ENCODE measurements at places on chromosomes 4 and X.
A peak's percentile ranks its signal among the peaks of the same experiment; 100 is the strongest.

GRCh38 chrX:77900688-77901087, 1.4 kb downstream of the COX7B start:
- no peak for DNase-seq

- peak; percentile 0 for DNase-seq
Observed at GRCh38 chr4:163895378-163896005, 401.0 kb downstream of the TMA16 start.

- DNase-seq: no peak
Observed at GRCh38 chr4:38184404-38184803, 224.2 kb downstream of the PTTG2 start.

GRCh38 chr4:139674875-139675550, 9.4 kb downstream of the MGST2 start:
- DNase-seq: no peak

DNA sequence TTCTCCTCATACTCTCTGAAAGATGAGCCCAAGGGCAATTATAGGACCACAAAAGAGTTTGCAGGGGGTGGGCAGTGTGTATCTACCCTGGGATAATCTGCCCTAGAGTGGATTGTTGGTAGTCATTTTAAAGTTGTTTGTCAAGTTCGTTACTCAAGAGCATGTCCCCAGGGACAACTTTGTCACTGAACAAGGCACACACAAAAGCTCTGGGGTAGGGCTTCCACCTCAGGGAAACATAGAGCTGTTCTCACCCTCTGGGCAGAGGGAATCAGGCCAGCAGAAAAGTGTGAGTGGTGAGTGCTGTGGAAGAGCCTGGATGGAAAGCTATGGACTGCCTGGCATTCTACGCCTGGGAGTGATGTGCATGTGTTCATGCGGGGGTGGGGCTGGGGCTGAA, 23.3 kb upstream of the LEF1 start:
- DNase-seq: no peak

DNA sequence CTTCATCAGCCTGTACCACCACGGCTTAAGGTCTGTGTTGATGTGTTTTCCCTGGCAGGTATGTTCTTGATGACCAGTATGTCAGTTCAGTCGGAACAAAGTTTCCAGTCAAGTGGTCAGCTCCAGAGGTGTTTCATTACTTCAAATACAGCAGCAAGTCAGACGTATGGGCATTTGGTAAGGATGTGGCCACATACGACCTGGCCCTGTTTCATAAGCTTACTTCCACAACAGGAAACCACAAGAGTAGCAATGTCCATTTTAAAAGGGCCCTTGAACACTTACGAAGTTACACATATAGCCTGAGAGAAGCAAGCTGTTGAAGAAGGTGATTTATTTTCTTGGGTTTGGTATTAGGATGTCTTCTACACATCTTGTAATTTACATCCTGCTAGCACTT, 46.1 kb downstream of the BMX start:
- no peak for DNase-seq

DNA sequence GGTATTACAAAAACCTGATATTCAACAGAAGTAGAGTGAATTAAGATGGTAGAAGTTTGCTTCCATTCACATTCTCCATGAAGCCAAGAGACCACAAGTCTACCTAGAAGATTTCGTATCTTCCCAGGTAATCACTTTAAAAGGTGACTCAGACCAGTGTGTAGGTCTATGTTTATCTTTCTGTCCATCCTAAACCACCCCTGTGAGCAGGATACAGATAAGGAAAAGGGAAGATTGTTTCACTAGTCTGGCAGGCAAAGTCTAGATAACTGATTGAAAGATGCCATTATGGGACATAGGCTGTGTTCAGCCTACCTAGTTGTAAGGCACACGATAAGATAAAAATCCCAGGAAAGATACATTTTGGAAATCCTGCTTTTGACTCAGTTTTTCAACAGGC, 244.3 kb upstream of the NWD2 start:
- no peak for DNase-seq

DNA sequence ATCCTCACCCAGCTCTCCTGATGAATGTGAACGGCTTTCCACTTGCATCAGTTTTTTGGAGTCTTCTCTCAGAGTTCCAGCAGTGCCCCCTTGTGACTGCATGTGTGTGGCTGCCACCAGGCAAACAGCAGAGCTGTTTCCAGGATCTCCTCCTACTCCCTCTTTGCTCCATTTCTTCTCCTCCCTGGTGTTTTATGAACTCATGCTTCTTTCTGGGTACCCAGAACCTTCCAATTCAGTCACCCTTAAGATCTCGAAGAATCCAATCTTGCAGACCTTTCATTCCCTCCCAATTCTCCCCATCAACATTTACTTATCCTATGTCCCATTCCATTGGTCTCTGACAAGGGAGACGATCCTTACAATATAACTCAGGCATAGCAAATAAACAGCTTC, 6.8 kb upstream of the TCEANC start:
- DNase-seq: peak; percentile 5

DNA sequence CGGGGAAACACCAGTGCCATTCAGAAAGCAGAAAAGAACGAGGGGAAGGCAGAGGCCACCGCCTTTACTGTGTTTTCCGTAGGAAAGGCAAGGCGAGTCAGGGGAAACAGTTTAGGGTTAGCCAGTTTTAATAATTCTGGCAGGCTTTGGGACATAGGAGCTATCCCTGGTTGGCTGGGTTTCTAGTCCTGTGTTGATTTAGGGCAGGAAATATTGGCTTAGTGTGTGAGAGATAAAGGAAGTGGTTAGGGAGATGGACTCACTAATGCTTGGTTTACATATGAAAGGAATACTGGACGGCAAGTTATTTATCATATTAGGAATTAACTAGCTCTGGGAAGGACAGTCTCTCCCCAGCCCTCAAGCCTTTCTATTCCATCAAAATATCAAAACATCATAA, 53.1 kb downstream of the SYNPO2 start:
- no peak for DNase-seq

GRCh38 chr4:99404595-99405287, 30.4 kb downstream of the ADH7 start:
- DNase-seq: no peak

DNA sequence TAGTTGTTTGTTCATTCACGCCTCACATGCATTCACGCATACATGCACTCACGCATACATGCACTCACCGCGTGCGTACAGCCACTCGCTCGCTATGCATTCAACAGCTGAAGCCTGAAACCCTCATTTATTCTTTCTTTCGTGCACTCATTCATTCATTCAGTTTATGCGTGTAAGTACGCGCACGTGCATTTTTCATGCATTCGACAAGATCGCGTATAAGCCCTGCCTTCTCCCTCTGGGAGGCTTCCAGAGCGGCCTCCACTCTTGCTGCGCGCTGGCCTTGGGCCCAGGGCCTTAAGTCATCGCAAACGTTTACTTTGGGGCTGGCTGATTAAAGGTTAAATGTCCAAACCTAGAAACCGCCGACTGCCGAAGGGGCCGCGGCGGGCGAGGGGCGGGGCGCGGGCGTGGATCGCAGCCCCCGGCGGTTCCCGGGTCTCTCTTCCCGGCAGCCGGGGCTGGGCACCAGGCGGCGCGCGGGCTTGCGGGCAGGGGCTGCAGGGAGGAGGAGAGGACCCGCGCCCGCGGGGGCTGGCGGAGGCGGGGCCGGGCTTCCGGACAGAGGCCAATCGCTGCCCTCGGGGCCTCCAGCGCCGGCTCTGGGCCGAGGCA, at the start of gene GYG2:
TSS of gene GYG2 (plus strand) at position 587 of the 615 bp plus-strand sequence. CDS start 1,259 bp downstream, outside the sequence.
- no peak for DNase-seq

DNA sequence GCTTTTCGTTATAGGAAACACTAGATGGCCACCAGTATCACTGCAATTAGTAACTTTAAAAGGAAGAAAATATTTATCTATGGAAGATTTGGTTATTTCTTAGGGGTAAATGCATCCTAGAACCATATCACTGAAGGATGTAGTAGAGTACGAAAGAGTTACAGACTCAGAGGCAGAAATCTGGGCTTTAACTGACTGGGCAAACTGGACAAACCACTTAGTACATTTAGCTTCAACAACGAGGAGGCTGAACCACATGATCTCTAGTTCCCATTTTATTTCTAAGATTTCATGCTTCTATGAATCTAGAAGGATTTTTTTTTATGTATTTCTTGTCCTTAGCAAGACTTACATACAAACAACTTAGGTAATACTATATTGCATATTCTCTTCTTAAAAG, 93.0 kb downstream of the SMARCA5 start:
- DNase-seq: no peak

DNA sequence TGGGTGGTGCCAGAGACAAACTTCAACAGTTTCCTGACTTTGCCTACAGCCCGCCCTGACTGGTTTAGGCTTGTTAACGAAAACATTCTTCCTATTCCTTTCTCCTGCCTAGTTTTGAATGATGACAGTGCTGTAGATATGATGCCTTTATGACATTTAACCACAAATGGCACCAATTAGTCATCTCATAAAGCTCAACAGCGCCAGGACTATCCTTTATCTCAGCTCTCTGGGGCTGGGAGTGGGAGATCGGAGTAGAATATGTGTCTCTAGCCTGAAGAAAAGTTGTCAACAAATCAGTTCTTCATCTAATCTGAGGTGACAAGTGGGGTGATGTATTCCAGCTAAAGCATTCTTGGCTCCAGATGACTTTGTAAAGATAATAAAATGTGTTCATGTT, 64.6 kb upstream of the SH3RF1 start:
- DNase-seq: no peak

- DNase-seq: no peak
Observed at GRCh38 chr4:1018147-1019020, 7.0 kb downstream of the FGFRL1 start.

DNA sequence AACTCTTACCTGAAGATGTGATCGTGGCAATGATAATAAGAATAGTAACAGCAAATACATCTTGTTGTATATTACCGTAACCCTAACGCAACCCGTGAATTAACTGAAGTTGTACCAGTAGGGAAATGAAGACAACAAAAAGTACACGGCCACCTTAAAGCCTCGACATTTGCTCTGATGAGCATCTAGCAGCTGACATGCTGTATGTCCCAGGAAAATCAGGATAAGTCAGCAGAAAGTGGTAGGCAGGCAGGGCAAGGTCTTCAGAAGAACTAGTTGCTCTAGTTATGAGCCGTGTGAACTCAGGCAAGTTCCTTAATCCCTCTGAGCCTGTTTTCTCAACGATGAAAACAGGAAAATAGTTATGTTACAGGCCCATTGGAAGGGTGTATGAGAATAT, 7.7 kb upstream of the ASB5 start:
- no peak for DNase-seq

- no peak for DNase-seq
Observed at GRCh38 chr4:138869631-138870030, 145.9 kb upstream of the NOCT start.

- no peak for DNase-seq
Observed at GRCh38 chr4:2015008-2015407, 6.2 kb upstream of the NELFA start.

DNA sequence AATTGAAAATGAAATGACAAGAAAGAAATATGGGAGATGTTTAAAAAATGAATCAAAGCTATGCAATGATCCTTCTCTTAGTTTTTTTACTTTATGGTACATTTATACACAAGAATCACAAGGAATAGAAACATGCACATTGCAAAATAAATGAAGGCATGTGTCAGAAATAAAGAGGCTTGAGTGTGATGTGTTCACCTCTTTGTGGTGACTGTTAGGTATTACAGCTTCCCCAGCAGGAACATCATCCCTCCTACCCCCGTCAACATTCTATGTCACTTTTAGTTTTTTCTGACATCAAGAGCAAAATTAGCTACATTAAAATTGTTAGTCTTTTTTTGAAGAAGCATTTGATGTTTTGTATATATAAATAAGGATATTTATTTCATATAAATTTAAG, 214.8 kb downstream of the SLC4A4 start:
- DNase-seq: no peak

GRCh38 chrX:104343428-104344129, 88.8 kb upstream of the ESX1 start:
- DNase-seq: peak; percentile 2

DNA sequence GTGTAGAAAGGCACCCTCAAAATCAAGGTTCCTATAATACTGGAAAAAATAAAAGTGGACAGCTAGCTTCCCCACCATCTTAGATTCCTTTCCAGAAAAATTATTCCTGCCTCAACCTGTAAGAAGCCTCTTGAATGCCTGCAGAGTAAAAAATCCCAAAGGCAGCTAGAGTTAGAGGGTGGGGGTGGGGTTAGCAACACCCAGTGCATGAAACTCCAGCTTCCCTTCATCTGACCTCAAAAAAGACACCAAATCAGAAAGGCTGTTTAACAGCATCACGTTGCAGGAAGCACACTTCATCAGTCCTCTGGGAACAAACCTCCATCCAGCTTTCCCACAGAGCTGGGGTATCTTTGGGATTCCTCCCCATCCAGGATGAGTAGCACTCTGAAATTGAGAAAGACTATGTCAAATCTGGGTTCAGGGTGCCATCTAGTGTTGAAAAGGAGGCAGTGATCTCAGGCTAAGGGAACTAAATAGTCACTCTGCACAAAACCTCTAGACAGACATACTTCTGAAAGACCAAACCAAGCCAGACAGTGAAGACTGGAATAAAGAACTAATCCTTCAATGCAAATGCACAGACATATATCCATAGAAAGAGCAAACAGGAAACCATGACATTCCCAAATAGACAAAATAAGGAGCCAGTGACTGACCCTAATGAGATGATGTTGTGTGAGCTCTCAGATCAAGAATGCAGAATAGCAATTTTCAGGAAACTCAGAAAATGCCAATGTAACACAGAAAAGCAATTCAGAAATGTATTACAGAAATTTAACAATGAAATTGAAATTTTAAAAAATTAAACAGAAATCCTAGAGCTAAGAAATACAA, 97.9 kb downstream of the ARHGEF9 start:
- DNase-seq: no peak

GRCh38 chr4:183142571-183143550, 43.8 kb downstream of the WWC2 start:
- DNase-seq: no peak

GRCh38 chr4:82017680-82018079, 356.1 kb downstream of the HNRNPD start:
- no peak for DNase-seq

DNA sequence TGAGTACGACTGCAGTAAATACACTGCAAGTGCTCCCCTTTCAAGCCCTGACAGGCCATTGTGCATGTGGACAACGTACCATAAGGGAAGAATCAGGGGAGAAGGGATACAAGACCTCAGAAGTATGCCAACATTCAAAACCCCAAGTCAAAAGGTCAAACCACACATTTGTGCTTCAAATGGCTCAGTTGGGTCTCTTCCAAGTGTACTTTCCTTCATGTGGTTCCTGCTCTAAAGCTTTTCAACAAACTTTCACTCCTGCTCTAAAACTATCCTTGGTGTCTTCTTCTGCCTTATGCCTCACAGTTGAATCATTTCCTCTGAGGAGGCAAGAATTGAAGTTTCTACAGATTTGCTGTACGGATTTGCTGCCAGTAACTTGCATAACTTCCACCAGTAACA, 305.7 kb upstream of the SLIT2 start:
- DNase-seq: no peak

DNA sequence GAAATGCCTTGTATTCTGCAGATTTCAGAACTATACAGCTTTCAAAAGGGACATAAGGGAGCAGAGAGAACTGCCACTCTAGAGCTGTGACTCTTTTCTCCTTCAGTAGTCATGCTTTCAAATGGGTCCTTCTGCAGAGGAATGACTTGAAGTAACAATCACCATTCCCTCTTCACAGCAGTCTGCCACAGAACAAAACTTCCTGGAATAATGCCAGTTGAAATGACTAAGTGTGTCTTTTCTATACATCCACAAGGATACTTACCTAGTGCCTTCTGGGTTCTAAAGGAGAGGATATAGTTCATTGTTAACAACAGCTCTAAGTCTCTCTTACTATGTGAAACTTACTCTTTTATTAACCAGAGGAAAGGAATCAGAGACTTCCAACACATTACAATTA, 515.4 kb upstream of the ATOH1 start:
- no peak for DNase-seq
